ENCODE measurements at places on chromosomes 2 and 18. TPM values are rescaled to one million over a fixed set of nuclear protein-coding genes. Genes with fewer than 3 reads are reported as not detected.

LINC00305 gene
- not detected for total RNA-seq

PAX8 gene
- 0.96 TPM for total RNA-seq

RGPD4 gene
- 0.10 TPM for total RNA-seq

CCDC121 gene
- 3.2 TPM for total RNA-seq

EFEMP1 gene
- 282 TPM for total RNA-seq

SLC25A12 gene
- total RNA-seq: 31.1 TPM

- no peak overlapping the region for H3K4me3 ChIP-seq
- H3K27me3 ChIP-seq: no peaks in the 10 kb centered on the region
- no peaks in the 10 kb centered on the region for H3K36me3 ChIP-seq
Measured at GRCh38 chr2:9908639-9909038, 42.9 kb upstream of the GRHL1 start.

DNA sequence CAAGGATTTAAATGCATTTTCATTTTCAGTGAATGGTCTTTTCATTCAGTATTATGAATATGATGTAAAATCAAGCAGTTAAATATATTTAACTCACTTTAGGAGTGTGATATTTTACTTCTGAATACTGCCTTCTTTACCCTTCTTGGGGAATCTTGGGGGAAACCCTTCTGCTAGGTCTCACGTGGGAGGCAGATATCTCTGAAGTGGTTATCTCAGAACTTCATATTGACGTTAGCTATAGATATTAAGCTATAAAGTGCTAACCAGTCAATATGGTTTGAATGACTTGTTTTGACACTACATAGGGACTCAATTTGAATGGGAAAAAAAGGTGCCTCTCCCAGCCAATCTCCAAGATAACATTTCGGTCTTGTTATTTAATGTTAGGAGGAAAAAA, 9.8 kb downstream of the REL start:
- no peak overlapping the region for H3K4me3 ChIP-seq
- no peaks in the 10 kb centered on the region for H3K4me1 ChIP-seq
- no peaks in the 10 kb centered on the region for H3K36me3 ChIP-seq
- no peaks in the 10 kb centered on the region for H3K27me3 ChIP-seq
- no peak for DNase-seq

- peaks cover 37% of the 10 kb centered on the region for H3K4me1 ChIP-seq
- peak overlapping the region; percentile 88 for H3K27ac ChIP-seq
- no peak overlapping the region for H3K4me3 ChIP-seq
- no peaks in the 10 kb centered on the region for H3K27me3 ChIP-seq
- DNase-seq: no peak
- no peaks in the 10 kb centered on the region for H3K36me3 ChIP-seq
Measured at GRCh38 chr2:69152847-69153583, 140.0 kb downstream of the ANTXR1 start.

DNA sequence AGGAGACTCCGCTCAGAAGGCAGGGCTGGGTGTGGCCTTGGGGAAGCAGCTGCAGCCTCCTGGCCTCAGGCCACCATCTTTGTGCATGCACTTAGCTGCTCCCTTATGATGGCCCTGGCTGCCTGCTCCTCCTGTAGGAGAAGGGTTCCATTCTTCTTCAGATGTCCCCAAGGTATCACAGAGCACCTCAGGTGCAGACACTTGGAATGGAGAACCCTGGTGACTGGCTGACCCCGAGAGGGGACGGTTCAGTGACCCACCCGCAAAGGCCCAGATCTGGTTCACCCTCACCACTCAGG, 9.6 kb downstream of the GPAT2 start:
- no peak overlapping the region for H3K27ac ChIP-seq
- no peaks in the 10 kb centered on the region for H3K36me3 ChIP-seq
- DNase-seq: no peak
- H3K4me1 ChIP-seq: no peaks in the 10 kb centered on the region
- H3K27me3 ChIP-seq: no peaks in the 10 kb centered on the region

DNA sequence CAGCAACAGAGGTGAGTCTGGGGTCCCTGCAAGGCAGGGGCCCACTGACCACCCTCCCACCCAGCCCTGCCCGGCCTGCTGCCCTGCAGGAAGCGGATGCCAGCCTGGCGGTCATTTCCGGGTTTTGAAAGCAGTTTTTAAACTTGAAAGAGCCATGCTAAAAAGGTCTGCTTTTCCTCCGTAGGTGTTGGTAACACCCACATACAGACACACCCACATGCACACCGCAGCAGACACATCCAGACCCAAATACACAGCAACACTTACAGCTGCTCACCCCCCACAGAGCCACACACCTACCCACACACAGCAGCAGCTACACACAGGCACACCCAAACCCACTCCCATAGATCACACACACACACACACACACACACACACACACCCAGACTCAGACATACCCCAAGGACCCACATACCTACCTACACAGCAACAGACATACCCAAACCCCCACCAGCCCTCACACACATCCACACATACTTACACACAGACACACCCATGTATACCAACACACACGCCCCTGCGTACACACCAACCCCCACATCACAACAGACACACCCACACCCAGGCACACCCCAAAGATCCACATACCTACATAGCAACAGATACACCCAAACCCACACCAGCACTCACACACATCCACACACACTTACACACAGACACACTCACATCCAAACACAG, 7.6 kb downstream of the ZFP36L2 start:
- peak overlapping the region; percentile 90 for H3K27ac ChIP-seq
- H3K4me1 ChIP-seq: peaks cover 27% of the 10 kb centered on the region
- no peaks in the 10 kb centered on the region for H3K36me3 ChIP-seq
- H3K27me3 ChIP-seq: no peaks in the 10 kb centered on the region

DNA sequence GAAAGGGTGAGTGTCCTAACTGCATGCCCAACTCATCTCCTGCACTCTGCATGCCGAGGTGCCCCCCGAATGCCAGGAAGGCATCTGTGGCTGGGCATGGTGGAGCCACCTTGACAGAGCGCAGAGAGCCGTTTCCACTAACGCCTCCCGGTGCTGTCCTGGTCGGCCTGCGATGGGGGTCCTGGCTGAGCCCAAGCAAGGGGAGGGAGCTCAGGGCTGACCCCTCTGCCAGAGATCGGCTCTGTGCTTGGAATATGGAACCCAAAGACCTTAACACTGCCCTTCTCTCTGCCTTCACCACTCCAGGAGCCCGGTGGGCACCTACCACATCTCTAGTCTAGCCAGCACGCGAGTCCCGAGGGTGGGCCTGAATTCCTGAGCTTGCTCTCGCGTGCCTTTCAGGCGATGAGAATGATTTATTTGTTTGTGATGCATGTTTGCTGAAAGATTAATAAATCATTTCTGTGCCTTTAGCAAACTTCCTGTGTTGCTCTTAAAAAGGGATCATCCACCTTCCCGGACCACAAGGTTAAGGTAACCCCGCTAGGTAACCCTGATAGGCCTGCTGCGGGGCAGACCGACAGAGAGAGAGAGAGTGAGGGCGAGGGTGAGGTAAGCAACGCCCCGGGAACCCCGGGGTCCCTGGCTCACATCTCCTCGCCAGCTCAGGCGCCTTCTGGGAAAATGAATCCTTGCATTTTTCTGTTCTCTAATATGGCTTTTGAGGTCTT, 35.3 kb downstream of the PDIA6 start:
- no peak overlapping the region for H3K27ac ChIP-seq
- H3K4me3 ChIP-seq: no peak overlapping the region
- no peaks in the 10 kb centered on the region for H3K36me3 ChIP-seq
- no peak for DNase-seq

DNA sequence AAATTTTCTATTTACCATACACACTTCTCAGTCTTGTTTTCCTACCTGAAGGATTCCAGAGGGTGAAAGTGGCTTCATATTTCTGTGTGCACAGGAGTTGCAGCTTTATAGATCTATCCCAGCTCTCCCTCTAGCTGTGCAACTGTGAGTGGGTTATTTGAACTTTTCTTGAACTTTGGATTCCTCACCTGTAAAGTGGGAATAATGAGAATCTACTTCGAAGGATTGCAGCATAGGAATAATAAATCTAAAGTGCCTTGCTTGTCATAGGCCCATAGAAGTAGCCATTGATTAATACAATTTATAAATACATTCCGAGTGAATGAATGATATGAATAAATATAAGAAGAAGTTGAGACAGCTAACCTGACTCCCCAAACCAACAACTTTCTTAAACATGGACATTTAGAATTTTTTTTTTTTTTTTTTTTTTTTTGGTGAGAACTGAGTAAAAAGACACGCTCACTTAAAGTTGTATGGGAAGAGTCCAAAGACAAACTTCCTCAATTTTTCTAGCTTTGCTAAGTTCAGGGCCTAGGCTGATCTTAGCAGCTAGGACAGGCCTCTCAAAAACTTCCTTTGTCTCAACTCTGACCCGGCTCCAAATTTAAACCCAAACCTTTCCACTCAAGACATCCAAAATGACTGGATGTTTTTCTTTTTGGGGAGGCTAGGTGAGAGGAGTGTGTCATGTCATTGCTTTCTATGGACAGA, 203.3 kb upstream of the FBXO11 start:
- no peaks in the 10 kb centered on the region for H3K4me1 ChIP-seq
- no peak for DNase-seq
- no peaks in the 10 kb centered on the region for H3K36me3 ChIP-seq

DNA sequence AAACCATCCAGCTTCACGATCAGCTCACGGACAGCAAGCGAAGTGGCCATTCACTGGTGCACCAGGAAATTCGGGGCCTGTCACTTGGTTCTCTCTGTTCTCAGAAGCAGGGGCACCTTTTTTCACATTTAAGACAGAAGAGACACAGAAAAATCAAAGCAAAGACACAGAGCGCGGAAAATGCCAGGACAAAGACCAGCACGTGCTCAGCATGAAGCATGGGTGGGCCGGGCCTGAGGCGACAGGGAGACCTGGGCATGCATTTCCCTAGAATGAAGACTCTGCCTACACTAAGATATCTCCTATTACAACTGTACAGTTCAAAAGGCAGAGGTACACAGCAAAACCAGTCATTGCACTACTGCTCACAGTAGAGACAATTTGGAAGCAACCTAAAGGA, 117.4 kb upstream of the ID2 start:
- H3K4me3 ChIP-seq: no peak overlapping the region
- DNase-seq: no peak
- H3K27ac ChIP-seq: no peak overlapping the region

GRCh38 chr18:53747663-53748160, 476.8 kb downstream of the MBD2 start:
- no peak for DNase-seq
- H3K27me3 ChIP-seq: no peaks in the 10 kb centered on the region
- H3K27ac ChIP-seq: no peak overlapping the region

DNA sequence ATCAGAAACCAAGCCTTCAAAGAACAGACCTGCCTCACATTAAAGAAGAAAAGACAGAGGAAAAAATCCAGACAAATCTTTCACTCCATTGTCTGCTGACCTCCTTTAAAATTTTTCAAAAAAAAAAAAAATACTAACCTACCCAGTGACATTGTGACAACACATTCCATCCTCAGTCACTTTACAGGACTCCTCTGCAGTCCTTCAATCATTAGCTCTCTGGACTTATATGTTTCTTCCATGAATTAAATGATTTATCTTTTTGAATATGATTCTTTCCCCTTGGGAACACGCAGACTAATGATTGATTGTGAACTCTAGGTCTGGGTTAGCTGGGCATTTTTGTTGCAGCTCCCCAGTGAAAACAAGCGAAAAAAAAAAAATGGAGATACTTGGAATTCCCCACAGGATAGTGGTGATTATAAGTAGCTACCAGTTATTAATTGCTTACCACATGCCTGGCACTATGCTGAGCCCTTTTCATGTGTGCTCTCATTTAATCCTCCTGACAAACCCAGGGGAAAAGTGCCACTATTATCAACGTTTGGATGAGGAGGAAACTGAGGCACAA, 261.3 kb upstream of the NCKAP5 start:
- H3K4me1 ChIP-seq: no peaks in the 10 kb centered on the region
- no peak overlapping the region for H3K4me3 ChIP-seq
- no peaks in the 10 kb centered on the region for H3K36me3 ChIP-seq
- no peak overlapping the region for H3K27ac ChIP-seq
- no peak for DNase-seq
- H3K27me3 ChIP-seq: no peaks in the 10 kb centered on the region

GRCh38 chr2:128311755-128312341, 6.8 kb downstream of the HS6ST1 start:
- H3K36me3 ChIP-seq: no peaks in the 10 kb centered on the region
- no peak overlapping the region for H3K4me3 ChIP-seq
- H3K27me3 ChIP-seq: no peaks in the 10 kb centered on the region
- H3K27ac ChIP-seq: no peak overlapping the region
- DNase-seq: no peak

DNA sequence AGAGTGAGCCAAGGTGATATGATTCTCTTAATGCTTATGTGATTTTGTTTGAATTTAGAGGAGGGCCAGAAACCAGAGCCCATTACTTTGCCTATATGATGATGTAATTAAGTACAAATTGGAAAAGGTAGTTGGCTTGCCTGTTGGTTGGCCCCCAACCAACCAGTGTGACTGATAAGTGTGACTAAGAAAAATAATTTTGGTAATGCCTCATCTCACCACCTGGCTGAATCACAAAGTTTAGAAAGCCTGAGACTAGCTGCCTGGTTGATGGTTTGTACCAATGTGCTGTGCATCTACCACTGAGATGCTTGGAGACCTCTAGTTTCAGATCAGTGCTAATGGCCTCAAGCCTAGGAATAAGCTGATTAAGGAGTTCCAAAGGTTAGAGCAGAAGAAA, 338.7 kb downstream of the CDH2 start:
- no peak overlapping the region for H3K27ac ChIP-seq
- no peak overlapping the region for H3K4me3 ChIP-seq
- no peak for DNase-seq

GRCh38 chr2:128373451-128374000, 54.9 kb upstream of the HS6ST1 start:
- no peaks in the 10 kb centered on the region for H3K36me3 ChIP-seq
- no peak overlapping the region for H3K4me3 ChIP-seq
- H3K27me3 ChIP-seq: no peaks in the 10 kb centered on the region
- H3K27ac ChIP-seq: no peak overlapping the region
- H3K4me1 ChIP-seq: peaks cover 10% of the 10 kb centered on the region
- no peak for DNase-seq

GRCh38 chr2:234978466-234979203, 26.8 kb downstream of the SH3BP4 start:
- peaks cover 36% of the 10 kb centered on the region for H3K4me1 ChIP-seq
- no peak for DNase-seq
- H3K27ac ChIP-seq: no peak overlapping the region
- H3K27me3 ChIP-seq: no peaks in the 10 kb centered on the region

DNA sequence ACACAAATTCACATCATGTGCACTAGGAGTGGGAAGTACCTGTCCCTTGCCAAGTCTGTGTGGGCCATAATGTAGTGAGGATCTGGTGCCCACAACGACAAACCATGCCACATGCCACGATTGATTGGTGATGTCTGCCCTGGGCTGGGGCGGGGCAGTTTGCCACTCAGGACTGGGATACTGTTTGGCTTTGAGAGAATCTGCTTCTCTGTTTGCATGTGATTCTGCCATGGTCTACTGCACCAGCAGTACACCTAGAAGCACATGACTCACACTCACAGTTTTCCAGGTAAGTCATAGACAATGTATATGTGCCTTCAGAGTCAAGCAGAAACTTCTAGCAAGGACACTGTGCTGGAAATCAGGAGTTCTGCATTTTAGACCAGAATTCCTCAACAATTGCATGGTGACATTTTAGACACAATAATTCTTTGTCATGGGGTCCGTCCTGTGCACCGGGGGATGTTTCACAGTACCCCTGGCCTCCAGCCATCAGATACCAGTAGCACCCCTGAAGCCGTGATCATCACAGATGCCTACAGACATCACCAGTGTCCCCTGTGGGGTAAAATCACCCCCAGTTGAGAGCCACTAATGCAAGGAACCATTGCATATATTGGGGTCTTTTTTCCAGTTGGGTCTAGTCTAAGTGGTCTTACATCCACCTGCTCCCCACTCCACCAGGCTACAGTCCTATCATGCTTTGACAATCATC, 278.3 kb downstream of the EIPR1 start:
- DNase-seq: no peak
- H3K36me3 ChIP-seq: no peaks in the 10 kb centered on the region
- no peaks in the 10 kb centered on the region for H3K27me3 ChIP-seq

Data from ovary (tissue), 10 donors.